ENCODE measurements at places on chromosomes 4 and X.

- no peak for DNase-seq
Observed at GRCh38 chr4:169899295-169899694, 126.9 kb downstream of the MFAP3L start.

DNA sequence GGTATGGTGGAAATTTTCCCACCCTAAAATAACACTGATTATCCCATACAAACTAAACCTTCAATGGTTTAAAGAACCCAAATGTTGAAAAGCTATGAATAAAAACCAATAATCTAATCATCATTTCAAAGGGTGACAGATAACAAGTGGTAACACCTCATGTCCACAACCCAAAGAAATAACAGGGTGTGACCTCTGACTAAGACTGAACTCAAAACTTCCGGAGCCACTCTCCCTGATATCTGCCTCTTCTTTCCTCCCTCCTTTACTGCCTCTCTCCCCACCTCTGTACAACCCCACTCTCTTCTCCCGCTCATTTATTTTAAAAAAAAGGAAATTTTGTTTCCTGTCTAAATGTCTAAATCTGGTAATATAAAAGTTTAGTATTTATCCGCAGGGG, 11.5 kb downstream of the FBXW7 start:
- DNase-seq: no peak

- DNase-seq: no peak
Observed at GRCh38 chrX:12997906-12998687, 23.2 kb downstream of the TMSB4X start.

- DNase-seq: no peak
Observed at GRCh38 chr4:6250235-6250983, 19.2 kb upstream of the WFS1 start.

DNA sequence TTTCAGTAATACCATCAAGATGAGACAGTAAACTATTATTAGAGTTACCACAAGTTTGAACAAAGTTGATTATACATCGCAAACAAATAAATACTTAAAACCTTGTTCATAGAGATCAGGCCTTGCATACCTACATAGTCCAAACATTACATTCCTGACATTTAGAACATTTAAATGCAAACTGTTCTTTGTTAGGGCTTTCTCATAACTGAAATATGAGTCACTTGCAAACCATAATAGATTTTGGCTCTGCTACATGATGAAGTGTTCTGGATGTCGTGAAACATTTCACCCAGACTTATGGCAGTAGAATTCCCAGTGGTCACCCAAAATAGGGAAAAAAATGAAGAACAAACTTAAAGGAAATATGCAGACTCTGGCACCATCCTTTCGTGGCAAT, 75.0 kb downstream of the FAT4 start:
- no peak for DNase-seq

DNA sequence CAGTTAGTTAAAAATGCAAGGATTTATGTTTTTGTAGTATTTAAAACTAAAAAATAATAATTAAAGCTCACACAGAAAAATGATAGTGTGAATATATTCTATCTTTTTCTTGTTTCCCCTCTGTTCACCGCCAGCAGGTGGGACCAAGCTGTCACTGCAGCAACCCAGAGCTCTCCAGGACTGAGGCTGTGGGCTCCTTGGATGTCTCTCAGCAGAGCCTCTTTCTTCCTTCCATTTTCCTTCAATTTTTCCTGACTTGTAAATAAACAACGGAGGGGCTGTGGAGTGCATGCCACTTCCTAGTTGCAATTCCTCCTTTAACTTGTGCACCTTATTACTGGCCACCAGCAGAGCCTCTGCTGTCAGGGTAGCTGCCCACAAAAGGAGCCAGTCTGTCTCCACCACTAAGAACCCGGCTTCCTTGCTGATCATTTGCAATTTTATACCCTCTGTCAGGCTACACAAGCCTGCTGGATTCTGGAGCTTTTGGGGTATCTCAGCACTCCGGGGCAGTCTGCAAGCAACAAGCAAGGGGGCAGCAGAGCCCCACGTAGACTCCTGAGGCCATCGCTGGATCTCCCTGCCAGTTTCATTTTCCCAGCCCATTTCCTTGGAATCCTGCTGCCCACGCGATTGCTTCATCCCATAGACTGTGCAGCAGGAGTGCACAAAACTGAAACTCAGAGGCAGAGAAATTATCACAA, 1467.4 kb downstream of the C4orf33 start:
- DNase-seq: no peak
